ENCODE measurements at places on chromosomes 1 and 21.
A peak's percentile ranks its signal among the peaks of the same experiment; 100 is the strongest.

DNA sequence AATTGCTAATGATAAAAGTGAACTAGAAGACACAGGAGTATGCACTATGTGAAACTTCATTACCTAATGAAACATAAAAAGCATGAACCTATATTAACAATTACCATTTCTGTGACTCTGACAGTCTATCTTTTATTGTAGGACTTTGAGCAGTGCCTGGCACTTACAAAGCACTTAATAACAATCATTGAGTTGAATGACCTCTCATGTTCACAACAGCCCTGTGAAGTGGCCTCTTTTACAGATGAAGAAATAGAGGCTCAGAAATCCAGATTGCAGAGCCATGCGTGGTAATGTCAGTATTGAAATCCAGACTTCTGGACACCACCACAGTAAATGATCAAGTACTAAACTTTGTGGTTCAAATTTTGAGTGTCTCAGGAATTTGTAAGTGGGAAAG lies 326.4 kb downstream of the NTNG1 start:
- no peak for DNase-seq

GRCh38 chr1:241834733-241835377 lies 13.1 kb upstream of the EXO1 start:
- peak; percentile 58 for DNase-seq

DNA sequence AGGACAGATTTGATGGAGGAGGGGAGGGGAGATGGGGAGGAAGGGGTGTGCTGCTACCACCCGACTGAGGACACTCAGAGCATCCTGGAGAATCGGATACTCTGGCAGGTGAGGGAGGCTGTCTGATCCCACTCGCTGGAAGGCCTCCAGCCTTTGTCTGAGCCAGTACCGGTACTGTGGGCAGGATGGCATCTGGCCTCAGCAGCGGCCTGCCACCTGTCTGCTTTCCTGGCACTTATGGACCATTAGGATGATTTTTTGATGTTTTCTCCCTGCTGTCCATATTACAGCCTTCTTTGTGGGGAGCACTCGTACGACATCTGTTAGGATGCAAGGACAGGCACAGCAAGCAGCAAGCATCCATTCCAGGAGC lies 11.5 kb downstream of the ATP2B4 start:
- DNase-seq: no peak

- no peak for DNase-seq
These were observed 80.7 kb downstream of the TGFB2 start for GRCh38 chr1:218425647-218426342.

GRCh38 chr1:67575861-67576260 lies 109.1 kb upstream of the GADD45A start:
- no peak for DNase-seq

DNA sequence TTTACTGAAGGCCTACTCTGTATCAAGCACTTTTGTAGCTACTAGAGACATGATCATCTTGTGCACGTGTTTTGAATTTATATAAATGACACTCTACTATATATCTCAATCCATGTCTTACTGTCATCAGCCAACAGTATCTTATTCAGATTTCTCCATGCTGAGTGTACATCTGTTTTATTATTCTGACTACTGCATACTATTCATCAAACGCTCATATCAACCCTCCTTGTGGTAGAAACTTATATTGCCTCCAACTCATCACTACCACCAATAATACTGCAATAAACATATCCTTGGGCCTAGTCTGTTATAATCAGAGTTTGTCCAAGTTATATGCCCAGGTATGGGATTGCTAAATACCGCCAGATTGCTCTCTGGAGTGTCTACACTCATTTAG lies 81.6 kb upstream of the IRF2BP2 start:
- DNase-seq: no peak

GRCh38 chr1:58755468-58755872 lies 28.4 kb downstream of the JUN start:
- DNase-seq: peak; percentile 88
